ENCODE measurements at places on chromosomes 6 and 20.

GRCh38 chr20:51980277-51980676, 178.0 kb upstream of the SALL4 start:
- DNase-seq, result no peak

DNA sequence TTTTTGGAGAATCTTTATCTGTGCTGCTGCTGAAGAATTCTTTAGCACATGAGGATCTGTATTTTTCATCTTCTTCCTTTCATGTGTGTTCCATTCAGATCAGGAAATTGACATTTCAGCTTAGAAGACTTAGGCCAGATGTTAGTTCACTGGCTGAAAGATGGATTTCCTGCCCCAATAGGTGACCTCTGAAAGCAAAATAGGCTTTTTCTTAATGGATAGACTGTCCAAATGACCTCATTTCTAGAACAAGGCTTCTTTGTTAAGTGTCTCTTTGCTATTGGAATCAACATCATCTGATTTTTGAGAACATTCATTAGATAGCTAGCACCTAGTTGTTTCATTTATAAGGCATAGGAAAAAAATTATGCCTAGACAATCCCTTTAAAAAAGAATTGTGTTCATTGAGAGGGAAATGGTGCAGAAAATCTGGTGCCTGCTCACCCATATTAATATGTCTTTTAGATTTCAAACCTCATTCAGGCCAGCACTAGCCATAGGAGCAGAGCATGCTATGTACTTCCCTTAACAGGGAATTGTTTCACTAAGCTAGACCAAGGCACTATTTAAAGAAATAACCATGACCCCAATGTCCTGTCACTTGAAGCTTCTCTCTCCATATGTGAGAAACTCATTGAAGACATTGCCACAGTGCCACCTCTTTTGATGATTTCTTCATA, 13.6 kb upstream of the SASH1 start:
- DNase-seq, result no peak

DNA sequence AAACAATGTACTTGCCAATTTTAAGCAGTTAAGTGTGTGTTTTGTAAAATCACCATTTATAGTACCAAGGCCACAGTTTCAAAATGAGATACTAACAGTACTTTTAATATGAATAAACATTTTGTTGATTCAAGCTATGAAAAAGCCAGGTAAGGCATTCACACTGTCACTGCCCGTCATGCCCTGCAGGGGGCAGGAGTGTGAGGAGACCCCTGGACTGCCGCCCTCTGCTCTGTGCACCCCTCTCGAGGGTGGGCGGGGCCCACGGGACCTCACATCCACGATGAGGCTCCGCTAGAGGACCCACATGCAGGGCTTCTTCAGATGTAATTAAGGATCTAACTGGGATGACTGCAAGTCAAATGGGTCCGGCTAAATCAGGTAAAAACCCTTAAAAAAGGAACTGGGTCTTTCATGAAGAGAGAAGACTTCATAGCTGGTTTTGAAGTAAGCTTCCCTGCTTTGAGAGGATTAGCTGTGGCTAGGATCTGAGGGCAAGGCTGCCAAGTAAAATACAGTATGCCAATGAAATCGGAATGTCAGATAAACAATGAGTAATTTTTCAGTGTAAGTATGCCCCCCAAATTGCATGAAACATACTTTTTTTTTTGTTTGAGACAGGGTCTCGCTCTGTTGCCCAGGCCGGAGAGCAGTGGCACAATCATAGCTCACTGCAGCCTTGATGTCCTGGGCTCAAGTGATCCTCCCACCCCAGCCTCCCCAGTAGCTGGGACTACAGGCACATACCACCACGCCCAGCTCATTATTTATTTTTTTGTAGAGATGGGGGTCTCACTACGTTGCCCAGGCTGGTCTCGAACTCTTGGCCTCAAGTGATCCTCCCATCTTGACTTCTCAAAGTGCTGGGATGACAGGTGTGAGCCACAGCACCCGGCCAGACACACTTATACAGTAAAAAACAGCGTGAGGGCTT, 18.7 kb downstream of the DIDO1 start:
- DNase-seq, result no peak

DNA sequence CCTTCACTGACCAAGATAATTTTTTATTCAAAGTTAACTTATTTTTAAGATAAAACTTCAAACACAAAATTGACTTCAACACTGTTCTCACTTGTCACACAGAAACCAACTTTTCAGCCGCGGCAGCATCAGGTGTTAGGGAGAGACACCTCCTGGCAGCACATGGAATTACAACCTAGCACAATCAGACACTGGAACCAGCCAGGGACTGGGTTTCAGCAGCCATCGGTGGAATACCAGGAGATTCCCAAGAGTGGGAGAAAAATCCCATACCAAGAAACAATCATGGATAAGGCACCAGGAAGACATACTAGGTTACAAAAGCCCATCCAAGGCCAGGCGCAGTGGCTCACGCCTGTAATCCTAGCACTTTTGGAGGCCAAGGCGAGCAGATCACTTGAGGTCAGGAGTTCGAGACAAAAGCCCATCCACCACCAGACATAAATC, 70.0 kb downstream of the SNX5 start:
- peak; percentile 54 for DNase-seq

DNA sequence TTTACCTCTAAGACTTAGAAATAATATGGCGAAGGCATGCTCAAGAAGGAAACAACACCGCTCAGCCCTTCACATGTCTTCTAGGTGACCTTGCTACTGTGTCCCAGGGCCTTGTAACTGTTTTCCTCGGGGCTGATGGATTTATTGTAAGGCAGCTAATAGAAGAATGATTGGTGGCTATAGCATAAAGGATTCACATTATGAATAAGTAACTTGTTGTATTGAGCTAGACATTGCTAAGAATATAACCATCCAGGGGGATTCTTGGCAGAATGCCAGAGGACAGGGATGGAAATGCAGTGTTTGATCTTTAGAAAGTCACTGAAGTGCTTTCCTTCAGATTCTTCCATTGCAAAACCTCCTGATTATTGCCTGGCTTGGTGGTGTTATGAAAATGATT, 54.9 kb downstream of the PLEKHG1 start:
- no peak for DNase-seq

DNA sequence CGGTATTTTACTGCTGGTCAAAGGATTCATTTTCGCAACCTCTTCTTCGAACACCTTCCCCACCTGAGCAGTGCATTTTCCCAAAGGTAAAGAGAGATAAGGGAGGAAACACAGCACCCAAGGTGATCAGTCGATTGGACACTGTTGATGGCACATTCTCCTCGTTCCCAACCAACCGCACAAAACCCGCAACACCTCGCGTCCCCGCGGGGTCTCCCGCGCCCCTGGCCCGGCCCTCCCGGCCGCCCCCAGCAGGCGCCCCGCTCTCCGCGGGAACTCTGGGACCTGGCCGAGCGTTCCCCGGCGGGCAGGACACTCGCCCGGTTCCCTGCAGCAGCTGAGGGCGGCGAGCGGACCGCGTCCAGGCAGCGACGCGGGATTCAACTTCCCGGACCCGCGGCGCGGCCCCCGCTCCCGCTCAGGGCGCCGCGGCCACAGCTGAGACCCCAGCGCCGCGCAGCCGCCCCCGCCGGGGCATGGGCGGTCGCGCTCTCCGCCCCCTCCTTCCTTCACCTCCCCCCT, 506 bp downstream of the RGS17 start:
- no peak for DNase-seq

DNA sequence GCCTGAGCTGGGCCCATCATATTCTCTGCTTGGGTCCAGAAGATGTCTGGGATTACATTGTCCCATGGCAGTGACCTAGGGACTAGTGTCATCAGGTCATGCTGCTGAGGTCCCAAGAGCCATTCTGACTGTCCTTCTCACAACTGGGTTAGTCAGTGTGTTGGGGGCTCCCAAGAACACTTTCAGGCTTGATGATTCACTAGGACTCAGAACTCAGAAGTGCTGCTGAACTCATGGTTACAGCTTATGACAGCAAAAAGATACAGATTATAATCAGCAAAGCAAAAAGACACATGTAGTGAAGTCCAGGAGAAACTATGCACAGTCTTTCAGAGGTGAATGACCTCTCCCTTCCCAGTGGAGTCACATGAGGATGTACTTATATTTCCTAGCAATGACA, 107.8 kb downstream of the SYNE1 start:
- no peak for DNase-seq

DNA sequence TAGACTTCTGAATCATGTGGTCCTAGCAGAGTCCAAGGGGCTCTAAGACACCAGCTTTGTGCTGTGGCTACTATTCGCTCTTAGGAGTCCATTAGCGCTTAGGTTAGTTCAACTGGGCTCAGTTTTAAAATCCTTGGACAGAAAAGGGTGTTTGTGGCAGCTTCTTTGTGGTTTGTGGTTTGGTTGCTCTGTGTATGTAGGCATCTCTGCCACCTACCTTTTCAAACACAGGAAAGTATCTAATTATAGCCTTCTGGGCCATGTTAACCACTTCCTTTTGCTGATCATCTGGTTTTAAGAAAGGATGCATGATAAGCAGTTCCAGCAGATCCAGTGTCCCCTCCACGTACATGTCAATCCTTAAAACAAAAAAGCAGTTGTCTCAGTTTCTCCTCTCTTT, 10.8 kb downstream of the GSTA4 start:
- peak; percentile 76 for DNase-seq

DNA sequence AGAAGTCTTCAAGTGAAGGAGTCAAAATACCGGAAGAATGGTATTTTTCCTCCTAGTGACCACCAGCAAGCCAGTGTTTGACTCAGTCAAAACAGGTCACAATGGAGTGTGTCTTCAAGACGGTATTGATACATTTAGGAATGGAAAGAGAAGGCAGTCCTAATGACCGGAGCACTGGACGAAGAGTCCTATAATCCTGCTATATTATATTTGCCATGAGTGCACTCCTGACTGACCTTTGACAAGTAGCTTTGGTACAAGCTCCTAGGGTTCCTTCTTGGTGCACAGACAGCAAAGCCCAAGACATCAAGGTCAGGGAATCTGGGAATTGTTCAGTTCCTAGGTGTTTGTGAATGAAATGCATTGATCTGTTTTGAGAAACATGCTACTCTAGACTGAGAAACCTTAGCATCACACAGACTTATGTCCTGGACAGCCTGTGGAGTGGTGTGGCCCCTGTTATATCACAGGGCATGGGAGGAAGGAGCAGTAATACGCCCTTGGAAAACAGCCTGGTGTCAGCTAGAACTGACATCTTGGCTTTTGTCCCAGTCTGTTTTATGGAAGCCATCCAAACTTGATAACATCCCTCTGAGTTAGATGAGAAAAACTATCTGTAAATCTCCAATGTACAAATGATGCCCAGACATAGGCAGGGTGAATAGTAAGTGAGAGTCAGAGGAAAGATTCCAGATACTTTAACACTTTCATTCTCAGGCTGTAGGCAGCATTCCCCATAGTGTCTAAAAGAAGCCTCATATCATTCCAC, 18.5 kb downstream of the NOX3 start:
- DNase-seq, result no peak

DNA sequence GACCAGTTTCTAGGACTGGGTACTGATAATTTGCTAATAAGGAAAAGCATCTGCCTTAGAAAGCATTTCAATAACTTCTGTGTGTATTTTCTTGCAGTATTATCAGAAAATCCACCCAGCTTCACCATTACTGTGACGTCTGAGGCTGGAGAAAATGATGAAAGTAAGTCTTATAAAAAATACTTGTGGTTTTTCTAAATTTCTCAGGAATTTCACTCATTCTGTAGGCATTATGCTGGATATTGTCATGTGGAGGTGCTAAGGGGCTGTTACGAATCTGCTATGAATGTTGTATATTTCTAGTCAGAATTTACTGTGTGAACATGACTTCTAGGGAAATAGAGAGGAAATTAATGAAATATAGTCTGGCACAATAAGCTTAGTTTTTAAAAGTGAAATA, 8.9 kb downstream of the RWDD1 start:
- DNase-seq, result no peak

- no peak for DNase-seq
Observed at GRCh38 chr20:62737271-62737811, 28.7 kb downstream of the NTSR1 start.

- no peak for DNase-seq
Observed at GRCh38 chr20:62742979-62743776, 34.5 kb downstream of the NTSR1 start.

- no peak for DNase-seq
Observed at GRCh38 chr6:3500262-3501014, 43.6 kb upstream of the SLC22A23 start.

- no peak for DNase-seq
Observed at GRCh38 chr6:44303842-44304241, 9.3 kb downstream of the AARS2 start.

GRCh38 chr20:9054176-9054575, 14.7 kb upstream of the PLCB4 start:
- DNase-seq, result no peak

DNA sequence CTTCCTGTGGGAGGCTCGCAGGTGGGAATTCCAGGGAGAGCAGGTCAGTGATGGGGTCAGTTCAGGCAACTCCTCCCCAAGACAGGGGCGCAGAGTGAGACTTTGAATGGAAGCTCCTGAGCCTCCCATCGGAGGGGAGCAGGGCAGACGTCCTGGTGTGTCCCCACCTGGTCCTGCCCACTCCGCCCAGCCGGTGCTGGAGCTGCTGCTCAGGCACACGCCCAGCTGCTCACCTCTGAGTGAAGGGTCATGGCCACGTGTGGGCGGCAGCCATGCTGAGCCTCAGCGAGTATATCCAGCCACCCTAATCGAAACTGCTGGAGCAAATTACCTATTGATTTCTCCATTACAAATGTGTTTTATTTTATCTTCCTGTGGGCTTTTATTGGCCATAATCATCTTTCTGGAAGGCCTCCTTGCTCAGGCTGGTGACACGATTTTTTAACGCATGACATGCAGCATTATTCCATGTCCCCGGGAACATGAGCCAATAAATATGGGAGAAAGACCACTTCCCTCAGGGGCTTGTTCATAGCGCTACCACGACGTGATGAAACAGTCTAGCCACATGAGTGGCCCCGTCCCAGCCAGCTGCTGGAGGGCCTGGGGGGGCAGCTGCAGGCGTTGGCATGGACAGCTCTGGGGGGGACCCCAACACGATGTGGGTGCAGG, 148.1 kb downstream of the TAF4 start:
- DNase-seq, result no peak

- no peak for DNase-seq
Observed at GRCh38 chr6:141028791-141029280, 1103.9 kb upstream of the GJE1 start.

DNA sequence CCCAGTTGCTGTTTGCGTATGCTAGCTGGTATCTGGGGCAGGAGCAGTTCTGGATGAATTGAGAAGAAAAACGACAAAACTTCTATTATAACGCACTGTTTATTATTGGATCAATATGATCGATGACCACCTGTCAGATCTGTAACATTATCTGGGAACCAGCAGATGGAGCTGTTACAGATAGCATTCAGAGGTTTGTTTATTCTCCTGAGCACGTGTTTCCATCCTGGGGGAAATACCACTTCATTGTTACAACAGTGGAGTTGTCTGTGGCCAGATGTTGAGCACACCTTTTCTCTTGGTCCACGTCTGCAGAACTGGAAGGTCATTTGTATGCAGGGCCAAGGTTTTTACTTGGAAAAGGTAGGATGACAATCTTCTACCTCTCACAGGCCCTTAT, 16.0 kb upstream of the NKX2-2 start:
- no peak for DNase-seq
